ENCODE measurements at places on chromosomes 4 and X.

GRCh38 chr4:105710678-105711077 lies 2.1 kb downstream of the GSTCD start:
- no peak overlapping the region for H3K27ac ChIP-seq
- H3K4me3 ChIP-seq, result no peak overlapping the region
- H3K36me3 ChIP-seq, result peaks cover 5% of the 10 kb centered on the region
- H3K27me3 ChIP-seq, result no peaks in the 10 kb centered on the region
- H3K4me1 ChIP-seq, result peaks cover 21% of the 10 kb centered on the region

DNA sequence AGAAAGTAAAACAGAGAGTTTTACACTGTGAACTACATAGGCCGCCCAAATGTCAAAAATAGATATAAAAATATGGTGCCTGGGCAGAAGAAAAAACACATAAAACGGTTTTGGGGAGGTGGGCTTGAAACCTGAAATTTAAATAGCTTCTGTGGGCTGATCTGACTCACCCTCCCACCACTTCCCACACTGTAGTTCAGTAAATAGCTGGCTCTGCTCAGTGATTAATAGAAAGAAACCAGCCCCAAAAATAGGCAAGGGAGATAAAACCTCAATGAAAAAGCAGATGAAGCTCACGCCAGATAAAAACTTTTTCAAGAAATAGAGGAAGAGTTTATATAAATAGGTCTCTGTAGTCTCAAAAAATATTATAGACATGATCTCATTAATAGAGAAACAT lies 13.2 kb upstream of the COX7B2 start:
- peaks cover 2% of the 10 kb centered on the region for H3K27me3 ChIP-seq
- no peak overlapping the region for H3K4me3 ChIP-seq
- no peaks in the 10 kb centered on the region for H3K4me1 ChIP-seq
- DNase-seq, result no peak

DNA sequence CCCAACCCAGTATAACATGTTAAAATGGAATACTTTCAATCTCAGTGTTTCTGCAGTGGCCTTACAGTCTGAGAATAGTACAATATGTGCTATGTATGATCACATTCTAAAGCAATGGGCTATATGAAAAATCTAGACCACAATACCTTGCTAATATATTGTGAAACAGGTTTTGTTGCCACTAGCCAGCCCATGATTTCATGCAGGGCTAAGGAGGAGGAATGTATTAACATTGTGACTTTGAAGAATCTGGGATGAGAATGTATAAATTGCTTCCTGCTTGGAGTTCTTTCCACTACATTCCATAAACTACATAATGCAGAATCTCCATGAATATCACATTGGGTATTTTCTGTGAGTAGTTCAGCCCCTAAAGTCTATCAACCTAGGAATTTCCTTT lies 935.4 kb upstream of the GRIA3 start:
- H3K27ac ChIP-seq, result no peak overlapping the region
- DNase-seq, result no peak
- no peaks in the 10 kb centered on the region for H3K36me3 ChIP-seq

DNA sequence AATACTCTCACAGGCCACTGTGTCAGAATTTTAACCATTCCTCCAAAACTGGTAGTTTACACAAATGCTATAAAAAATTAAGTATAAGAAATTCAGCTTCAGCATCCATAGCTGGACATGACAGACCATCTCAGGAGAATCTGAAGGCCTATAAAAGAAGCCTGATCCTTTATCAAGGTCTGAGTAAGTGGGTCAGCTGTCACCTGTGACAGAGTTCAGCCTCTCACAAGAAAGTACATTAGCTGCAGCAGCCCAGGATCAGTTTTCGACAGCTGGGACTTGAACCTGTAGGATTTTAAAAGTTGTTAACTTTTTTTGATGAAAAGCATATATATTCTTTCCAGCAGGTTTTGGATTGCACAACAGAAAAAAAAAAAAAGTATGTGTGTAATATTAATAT lies 60.7 kb downstream of the PPP3CA start:
- peaks cover 2% of the 10 kb centered on the region for H3K36me3 ChIP-seq
- DNase-seq, result no peak
- no peak overlapping the region for H3K27ac ChIP-seq
- H3K27me3 ChIP-seq, result peaks cover 5% of the 10 kb centered on the region

- H3K4me3 ChIP-seq, result no peak overlapping the region
- no peak for DNase-seq
- H3K27me3 ChIP-seq, result no peaks in the 10 kb centered on the region
- H3K4me1 ChIP-seq, result no peaks in the 10 kb centered on the region
Observed at GRCh38 chrX:16839852-16840460, 30.2 kb downstream of the RBBP7 start.

DNA sequence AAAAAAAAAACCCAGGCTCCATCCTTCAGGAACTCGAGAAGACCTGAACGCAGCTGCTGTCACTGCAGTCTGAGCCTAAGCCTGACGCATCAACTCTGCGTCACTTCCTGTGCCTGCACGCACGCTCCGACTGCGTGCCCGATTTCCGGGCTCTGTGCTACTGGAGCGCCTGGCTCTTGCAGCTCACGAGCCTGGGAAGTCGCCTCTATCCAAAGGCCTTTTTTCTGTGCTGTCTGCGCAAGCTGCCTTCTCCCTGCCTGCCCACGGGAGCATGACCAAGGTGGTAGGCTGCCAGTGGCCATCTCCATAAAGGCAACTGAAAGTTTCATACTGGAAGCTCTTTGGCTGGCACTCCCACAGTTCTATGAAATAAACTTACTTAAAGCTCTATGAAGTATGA lies 9.9 kb upstream of the GASK1B start:
- no peak overlapping the region for H3K4me3 ChIP-seq
- H3K4me1 ChIP-seq, result no peaks in the 10 kb centered on the region
- no peaks in the 10 kb centered on the region for H3K36me3 ChIP-seq
- DNase-seq, result no peak
- H3K27me3 ChIP-seq, result peaks cover 5% of the 10 kb centered on the region
- no peak overlapping the region for H3K27ac ChIP-seq

- peak overlapping the region; percentile 99 for H3K4me3 ChIP-seq
- peak overlapping the region; percentile 95 for H3K27ac ChIP-seq
- no peak for DNase-seq
- peaks cover 6% of the 10 kb centered on the region for H3K36me3 ChIP-seq
Observed at GRCh38 chrX:46757593-46757992, 1.3 kb downstream of the SLC9A7 start.

- H3K27ac ChIP-seq, result peak overlapping the region; percentile 60
- H3K36me3 ChIP-seq, result peaks cover 70% of the 10 kb centered on the region
- no peaks in the 10 kb centered on the region for H3K27me3 ChIP-seq
Observed at GRCh38 chr4:102586644-102587021, 85.5 kb downstream of the NFKB1 start.
